Hindlimb muscle (tissue), 1 donor: ENCODE measurements at places on chromosomes 11 and 22. TPM values are rescaled to one million over a fixed set of nuclear protein-coding genes. Genes with fewer than 3 reads are reported as not detected.

- no peak for DNase-seq
Measured at GRCh38 chr22:39712751-39713525, 142.4 kb downstream of the CACNA1I start.

DNA sequence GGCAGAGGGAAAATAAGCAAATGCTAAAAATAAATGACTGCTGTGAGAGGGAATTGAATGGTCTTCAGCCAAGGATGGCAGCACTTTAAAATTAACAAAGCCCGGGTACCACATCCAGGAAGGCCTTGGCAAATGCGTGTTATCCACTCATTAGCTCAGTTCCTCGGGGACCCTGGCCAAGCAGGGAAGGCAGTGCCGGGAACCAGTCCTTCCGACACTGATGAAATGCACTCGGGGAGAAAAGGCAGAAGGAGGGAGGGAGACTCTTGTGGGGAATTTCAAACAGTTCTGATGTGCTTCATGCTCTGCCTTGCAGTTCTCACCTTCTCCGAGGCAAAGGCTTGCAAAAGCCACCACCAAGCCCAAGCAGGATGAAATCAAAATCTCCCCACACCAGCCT is 38.3 kb downstream of the CLPB start:
- DNase-seq = no peak

The ANGPTL5 gene
- not detected for polyA plus RNA-seq

The UCP3 gene
- polyA plus RNA-seq = 4.7 TPM

The CRYBA4 gene
- not detected for polyA plus RNA-seq

DNA sequence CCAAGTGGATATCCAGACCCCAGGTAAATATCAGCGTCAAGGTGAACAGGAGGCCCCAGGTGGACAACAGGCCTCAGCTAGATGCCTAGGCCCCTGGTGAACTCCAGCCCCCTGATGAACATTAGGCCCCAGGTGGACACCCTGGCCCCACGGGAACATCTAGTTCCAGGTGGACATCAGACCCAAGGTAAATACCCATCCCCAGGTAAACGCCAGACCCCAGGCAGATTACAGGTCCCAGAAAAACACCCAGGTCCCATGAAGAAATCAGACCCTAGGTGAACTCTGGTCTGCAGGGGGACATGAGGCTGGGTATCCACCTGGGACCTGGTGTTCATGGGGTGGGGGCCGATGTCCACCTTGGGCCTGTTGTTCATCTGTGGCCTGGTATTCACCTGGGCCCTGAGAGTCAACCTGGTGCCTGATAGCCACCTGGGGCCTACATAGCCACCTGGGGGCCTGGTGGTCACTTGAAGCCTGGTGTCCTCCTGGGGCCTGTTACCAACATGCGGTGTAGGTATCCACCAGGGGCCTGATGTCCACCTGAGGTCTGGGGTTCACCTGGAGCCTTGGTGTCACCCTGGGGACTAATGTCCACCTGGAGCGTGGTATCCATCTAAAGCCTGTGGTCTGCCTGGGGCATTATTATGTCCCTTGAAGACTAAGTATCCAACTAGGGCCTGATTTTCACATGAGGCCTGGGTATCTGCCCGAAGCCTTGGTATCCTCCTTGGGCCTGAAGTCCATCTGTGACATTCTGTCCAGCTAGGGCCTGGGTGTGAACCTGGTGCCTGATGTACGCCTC is 56.8 kb upstream of the SEPTIN5 start:
- no peak for DNase-seq
